ENCODE measurements at places on chromosomes 16 and 17.

- peak; percentile 76 for DNase-seq
Observed at GRCh38 chr17:27609611-27610303, 21.2 kb upstream of the LGALS9 start.

DNA sequence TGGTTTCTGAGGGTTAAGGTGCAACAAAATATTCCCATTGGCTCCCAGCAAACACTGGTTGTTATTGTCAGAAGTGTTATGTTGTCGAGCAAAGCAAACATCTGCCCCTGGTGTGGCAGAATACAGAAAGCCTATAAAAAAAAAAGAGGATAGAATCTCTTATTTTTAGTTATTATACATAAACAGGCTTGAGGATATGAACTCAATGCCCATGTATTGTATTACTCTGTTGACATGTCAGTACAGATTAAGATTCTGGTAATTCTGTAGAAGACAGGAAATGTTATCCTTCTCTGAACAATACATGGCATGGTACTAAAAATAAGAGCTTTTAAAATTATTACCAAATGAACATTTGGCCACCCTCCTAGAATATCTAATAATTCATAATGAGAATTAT is 73.7 kb downstream of the CA4 start:
- DNase-seq = no peak

- DNase-seq = no peak
Observed at GRCh38 chr17:14461227-14461548, 160.3 kb downstream of the HS3ST3B1 start.

DNA sequence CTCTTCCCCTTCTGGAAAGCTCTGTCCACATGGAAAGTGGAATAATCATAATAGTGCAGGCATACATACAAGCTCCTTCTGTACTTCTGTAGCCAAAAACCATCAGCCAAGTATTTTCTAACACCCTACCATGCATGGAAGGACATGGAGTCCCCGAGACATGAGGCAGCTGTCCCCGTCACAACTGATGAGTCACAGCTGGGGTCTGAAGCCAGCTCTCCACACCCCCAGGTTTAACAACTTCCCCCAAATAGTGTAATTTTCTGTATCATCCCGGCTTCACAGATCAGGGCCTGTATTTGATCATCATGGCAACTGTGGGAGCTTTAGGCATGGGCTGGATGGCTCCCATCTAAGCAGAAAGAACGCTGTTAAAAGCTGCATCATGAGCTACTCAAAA is 16.6 kb downstream of the C16orf96 start:
- no peak for DNase-seq

GRCh38 chr17:43766413-43767052 is 7.9 kb upstream of the SOST start:
- peak; percentile 67 for DNase-seq

GRCh38 chr16:2154533-2155090 is 970 bp upstream of the TRAF7 start:
- DNase-seq = no peak

- DNase-seq = no peak
Observed at GRCh38 chr17:55090079-55090492, 121.5 kb downstream of the STXBP4 start.

- DNase-seq = peak; percentile 72
Observed at GRCh38 chr17:29369831-29370735, 20.1 kb upstream of the TAOK1 start.

DNA sequence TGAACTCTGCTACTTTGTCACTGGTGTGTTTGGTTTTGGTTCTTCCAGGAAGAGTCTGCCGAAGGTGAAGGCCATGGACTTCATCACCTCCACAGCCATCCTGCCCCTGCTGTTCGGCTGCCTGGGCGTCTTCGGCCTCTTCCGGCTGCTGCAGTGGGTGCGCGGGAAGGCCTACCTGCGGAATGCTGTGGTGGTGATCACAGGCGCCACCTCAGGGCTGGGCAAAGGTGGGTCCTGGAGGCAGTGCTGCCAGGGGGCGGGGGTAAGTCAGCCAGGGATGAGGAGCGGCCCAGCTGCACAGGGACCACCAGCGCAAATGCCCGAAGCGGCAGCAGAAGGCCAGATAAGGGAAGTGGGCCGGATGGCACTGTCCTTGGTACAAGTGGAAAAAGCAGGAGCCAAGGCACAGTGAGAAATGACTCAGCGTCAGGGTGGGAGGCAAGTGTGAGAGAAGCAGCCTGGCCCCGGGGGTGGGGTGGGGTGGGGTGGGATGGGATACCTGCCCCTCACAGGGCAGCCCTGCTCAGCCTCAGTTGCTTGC is 41.9 kb downstream of the TMEM11 start:
- DNase-seq = no peak

DNA sequence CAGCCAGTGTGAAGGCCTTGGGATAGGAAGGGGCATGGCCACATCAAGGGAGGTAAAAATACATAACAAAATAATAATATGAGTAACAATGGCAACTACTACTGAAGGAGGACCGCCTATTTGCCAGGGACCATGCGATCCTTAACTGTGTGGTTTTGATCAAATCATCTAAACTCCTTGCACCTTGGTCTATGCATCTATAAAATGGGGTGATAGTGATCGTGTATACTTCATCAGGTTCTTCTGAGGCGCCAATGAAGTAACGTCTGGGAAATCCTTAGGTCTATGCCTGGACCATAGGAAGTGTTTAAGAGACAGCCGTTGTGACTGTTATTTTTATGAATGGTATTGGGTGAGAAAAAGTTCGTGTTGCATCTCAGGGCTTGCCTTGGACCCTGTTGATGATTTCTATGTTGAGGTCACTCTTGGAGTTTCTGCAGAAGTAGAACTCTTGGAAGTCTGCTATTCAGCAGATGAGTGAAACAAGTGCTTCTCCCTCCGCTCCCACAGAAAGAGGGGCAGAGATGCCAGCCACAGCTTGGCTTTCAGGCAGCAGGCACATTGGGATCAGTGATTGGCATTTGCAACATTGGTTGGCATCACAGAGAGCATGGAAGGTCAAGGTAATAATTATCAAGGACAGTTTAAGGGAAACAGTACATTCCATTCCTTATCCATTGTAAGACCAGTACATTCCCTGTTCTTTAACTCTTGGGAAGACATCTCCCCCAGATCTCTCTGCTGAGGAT is 63.1 kb downstream of the PRKCB start:
- DNase-seq = no peak

- DNase-seq = no peak
Observed at GRCh38 chr16:64397945-64398508, 723.8 kb downstream of the CDH11 start.

DNA sequence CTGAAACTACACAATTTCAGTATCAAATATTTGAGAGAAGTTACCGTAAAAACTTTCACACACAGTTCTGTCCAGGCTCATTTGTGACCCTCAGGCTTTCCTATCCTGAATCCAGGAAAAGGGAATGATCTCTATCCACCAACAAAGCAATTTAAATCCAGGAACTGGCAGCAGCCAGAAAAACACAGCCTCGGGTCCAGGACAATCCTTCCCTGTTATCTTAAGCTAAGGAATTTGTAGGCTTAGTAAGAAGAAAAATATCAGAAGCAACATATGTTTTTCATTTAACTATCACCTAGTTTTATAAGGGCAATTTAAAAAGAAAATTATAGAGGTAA is 47.1 kb downstream of the TEX2 start:
- DNase-seq = no peak

GRCh38 chr17:44375196-44376017 is 11.8 kb upstream of the FAM171A2 start:
- no peak for DNase-seq

DNA sequence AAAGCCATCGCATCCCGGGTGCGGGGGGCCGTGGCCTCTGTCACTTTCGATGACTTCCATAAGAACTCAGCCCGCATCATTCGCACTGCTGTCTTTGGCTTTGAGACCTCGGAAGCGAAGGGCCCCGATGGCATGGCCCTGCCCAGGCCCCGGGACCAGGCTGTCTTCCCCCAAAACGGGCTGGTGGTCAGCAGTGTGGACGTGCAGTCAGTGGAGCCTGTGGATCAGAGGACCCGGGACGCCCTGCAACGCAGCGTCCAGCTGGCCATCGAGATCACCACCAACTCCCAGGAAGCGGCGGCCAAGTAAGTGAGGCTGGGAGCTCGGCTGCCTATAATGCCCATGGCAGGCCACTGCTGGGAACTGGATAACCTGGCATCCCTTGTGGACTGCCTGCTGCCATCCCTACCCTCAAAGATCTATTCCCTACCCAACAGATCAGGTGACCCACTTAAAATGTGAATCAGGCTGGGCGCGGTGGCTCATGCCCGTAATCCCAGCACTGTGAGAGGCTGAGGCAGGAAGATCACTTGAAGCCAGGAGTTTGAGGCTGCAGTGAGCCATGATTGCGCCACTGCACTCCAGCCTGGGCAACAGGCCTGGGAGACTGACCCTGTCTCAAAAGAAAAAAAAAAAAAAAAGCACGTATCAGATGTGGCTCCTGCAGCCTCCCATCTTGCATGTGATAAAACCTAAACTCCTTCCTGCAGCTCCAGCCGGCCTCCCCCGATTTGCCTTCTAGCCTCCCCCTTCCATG is 18.3 kb downstream of the CDIPT start:
- no peak for DNase-seq

DNA sequence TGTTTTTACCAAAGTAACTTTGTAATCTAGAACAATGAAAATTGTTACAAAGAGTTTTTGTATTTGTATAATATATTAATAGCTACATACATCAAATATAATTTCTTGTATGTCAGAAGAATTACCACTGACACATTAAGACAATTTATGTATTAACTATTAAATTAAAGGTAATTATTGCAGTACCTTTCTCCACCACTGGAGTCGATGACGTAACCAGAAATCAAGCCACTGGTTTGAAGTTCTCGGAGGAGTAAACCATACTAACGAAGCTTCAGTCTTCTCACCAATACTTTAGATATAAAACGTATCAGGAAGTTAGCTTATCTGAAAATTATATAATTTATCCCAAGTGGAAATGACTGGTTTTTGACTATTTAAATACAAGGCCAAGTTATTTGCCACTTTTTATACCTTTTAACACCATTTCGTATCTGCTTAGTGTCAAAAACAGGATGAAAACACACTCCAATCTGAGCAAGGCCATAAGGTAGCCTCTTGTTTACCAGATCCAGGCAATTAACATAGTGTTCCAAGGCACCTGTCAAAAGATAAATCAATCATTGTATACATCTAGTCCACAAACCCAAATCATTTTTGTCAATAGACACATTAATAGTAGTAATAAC is 4.3 kb downstream of the POLG2 start:
- DNase-seq = no peak

DNA sequence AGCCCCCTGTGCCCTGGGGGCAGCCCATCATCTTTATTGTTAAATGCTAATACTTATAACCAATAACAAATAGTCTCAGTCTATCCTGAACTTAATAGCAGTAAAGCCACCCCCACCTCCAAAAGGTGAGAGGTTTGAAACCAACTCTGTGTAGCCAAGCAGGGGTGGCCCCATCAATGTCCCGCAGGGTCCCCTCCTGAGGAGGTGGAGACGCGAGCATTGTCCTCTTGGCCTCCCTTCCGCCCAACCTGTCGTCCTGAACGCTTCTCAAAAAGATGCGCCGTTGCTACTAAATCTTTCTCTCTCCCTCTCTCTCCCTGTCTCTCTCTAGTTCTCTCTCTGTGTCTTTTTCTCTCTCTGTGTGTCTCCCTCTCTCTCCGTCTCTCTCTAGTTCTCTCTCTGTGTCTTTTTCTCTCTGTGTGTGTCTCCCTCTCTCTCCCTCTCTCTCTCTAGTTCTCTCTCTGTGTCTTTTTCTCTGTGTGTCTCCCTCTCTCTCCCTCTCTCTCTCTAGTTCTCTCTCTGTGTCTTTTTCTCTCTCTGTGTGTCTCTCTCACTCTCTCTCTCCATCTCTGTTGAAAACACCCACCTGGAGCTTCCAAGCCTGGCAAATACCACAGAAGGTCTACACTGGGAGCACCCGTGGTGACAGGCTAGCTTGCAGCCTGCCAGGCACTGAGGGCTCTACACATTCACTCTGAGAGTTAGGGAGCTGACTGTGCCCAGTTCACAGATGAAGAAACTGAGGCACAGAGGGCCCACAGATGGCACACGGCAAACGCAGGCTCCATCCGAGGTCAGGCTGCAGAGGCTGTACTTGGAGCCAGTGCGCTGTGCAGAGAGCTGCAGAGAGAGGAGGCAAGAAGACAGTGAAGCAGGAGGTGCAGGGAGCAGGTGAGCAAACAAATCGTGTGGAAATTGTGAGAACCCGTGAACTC is 185.9 kb downstream of the C16orf95 start:
- DNase-seq = no peak

DNA sequence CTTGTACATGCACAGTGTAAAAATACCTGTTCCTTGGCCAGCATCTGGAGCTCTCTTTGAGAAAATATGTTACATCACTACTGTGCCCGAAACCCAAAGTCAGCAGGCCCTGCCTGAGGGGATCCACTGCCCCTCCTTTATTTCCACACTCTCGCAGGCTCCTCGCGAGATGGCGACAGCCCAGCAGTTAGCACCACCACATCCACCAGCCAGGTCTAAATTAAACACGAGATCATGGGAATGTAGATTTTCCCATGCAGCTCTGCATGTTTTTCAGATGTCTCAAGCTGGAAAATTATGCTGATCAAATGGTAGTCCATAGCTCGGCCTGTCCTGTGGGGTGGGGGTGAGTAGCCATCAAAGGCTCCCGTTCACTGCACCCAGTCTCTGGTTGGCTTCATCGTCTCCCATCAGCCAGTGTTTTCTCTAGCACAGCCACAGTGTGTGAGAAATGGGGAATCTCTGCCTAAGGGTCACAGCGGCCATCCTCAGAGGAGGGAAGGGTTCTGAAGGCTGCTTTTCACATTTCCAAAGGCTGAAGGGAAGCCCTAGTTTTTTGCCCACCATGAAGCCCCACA is 34.7 kb downstream of the EPN2 start:
- DNase-seq = no peak

DNA sequence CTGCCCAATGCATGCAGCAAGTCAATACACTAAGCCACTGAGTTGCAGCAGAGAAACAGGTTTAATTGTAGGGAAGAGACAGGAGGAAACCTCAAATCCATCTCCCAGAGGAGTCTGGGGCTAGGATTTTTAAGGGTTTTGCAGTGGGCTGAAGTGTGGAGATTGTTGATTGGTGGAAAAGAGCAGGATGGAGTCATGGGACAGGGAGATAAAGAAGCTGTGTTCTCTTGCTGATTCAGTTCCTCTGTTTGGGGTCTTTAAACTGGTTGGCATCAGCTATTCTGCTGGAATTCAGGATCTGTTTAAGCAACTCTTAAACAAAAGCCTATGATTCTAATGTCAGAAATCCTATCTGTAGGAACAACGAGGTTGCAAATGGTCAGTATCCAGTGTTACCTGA is 180.8 kb upstream of the CACNG3 start:
- DNase-seq = no peak

GRCh38 chr17:16352303-16352666 is 984 bp downstream of the CENPV start:
- DNase-seq = peak; percentile 47
